Hematopoietic multipotent progenitor cell (in vitro differentiated cells): ENCODE measurements at places on chromosomes 1 and 21.

GRCh38 chr1:182149411-182149965, 88.0 kb upstream of the ZNF648 start:
- DNase-seq = peak; percentile 87

DNA sequence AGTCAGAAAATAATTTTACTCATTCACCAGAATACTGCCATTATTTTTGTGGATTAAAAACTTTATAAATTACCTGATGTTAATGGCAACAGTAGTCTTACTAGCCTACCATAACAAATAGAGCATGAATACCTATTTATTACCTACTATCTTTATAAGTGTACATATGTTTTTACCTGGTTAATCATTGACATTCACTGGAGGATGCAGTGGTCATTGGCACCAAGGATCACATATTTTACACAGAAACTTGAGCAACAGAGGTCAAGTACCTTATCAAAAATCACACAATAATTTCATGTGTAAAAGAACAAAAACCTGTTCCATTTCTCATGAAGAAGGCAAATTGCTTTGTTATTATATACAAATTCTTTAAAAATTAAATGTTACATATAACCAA, 1284.9 kb upstream of the NCAM2 start:
- no peak for DNase-seq

DNA sequence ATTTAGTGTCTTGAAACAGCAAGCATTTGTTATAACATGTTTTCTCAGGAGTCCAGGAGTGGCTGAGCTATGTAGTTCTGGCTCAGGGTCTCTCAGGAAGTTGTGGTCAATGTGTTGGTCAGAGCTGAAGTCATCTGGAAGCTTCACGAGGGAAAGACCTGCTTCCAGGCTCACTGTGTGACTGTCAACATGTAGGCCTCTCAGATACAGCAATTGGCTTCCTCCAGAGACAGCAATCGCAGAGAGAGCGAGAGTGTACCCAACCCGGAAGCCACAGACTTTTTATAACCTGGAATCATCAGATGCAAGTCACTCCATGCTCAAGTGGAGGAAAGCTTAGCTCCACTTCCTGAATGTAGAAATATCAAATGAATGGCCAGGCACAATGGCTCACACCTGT, 40.9 kb downstream of the TNFRSF9 start:
- no peak for DNase-seq

GRCh38 chr1:43255438-43256210, 14.2 kb upstream of the TMEM125 start:
- no peak for DNase-seq

- no peak for DNase-seq
Measured at GRCh38 chr1:202167708-202168415, 7.5 kb upstream of the PTPN7 start.

- no peak for DNase-seq
Measured at GRCh38 chr1:14440731-14441130, 157.8 kb upstream of the KAZN start.

DNA sequence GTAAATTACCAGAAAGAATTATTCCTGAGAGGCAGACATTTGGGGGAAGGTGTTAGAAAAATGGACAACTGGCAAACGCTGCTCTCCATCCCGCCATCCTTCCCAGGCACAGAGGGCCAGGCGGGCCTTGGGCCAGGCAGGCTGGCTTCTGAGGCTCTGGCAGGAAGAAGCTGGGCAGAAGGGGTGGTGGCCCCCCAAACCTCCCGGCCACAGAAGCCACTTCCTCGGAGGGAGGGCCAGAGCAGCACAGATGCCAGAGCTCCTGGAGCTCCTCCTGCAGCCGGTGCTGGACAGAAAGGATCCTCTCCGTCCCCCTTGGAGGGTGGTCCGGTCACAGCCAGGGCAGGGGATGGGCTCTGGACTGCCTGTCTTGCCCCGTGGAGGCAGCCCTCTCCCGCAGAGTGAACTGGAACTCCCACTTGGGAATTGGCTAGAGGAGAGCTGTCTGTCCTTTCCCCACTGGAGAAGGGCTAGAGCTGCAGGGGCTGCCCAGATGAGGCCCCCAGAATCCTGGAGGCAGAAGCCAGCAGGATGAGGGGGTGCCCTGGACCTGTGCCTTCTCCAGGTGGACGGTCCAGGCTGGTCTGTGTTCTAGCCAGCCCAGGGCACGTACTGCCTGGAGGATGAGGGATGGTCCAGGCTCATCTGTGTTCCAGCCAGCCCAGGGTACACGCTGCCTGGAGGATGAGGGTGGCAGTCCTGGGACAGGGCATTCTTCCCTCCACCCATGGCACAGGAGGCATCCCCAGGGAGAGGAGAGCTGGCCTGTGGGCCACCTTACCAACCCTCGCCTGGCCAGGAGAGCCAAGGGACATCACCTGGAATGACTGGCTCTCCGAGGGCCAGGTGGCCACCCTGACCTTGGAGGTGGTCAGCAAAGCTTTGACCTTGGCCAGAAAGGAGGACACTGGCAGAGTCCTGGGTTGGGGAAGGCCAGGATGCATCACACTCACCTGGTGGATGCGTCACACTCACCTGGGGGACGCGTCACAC, 47.4 kb upstream of the ACTRT2 start:
- DNase-seq = peak; percentile 52

DNA sequence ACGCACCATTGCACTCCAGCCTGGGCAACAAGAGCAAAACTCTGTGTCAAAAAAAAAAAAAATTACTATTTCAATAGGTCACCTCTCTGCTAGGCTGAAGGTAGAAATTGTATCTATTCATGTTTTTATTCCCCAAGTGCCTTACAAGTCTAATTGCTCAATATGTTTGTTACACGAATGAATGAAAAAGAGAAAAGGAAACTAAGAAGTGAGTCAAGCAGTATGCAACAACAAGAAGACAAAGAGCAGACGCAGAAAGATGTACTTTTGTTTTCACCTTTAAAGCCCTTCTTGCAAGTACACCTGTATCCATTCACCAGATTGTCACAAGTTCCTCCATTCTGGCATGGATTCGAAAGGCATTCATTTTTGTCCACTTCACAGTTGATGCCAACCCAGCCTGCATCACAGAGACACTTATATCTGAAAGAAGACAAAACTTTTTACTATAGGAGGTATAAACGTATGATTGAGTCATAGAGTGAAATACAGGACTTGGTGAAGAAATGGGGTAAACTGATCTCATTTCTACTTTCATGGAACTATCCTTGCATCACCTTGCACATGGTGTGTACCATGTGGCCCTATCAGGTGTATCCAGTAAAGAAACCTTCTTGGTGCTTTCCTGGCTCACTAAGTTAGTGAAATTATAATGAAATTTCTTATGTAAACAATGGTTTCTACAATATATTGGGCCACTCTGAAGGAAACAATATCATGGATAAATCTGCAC, 57.1 kb upstream of the ADAM30 start:
- no peak for DNase-seq

- no peak for DNase-seq
Measured at GRCh38 chr1:99781798-99782197, 15.4 kb upstream of the FRRS1 start.

DNA sequence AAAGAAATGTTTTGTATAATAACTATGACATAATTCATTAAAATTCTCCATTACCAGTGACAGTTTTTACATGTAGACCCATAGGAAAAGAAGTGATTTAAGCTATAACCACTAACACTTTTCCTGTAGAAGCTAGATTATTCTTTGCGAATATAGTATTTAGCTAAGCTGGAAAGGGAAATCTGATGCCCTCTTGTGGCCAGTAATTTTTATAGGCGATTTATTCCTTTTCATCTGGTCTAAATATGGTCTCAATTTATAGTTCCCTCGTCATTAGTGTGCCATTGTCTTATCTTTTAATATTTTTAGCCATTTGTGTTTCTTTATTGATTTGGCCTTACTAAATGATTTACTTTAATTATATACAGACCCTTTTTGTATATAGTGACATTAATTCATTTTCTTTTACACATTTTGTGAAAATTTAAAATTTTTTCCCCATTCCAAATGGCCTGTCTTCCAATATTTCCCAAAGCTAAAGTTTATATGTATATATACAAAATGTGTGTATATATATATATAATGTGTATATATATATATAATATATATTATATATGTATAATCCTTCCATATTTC, 26.7 kb downstream of the BTG3 start:
- DNase-seq = peak; percentile 71

DNA sequence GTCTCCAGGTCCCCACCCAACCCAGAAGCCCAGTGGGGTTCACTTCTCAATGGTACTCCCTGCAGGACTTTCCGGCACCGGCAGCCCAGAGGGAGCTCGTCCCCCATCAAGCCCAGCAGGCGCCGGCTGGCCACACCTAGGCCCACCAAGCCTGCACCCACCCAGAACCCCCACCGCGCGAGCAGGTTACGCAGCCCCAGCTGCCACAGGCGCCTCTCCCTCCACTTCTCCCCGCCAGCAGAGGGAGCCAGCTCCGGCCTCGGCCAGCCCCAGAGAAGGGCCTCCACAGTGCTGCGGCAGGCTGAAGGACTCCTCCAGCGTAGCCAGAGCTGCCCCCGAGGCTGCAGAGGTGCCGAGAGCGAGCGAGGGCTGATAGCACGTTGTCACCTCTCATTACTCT, 722.3 kb downstream of the PLA2G4A start:
- DNase-seq = no peak

DNA sequence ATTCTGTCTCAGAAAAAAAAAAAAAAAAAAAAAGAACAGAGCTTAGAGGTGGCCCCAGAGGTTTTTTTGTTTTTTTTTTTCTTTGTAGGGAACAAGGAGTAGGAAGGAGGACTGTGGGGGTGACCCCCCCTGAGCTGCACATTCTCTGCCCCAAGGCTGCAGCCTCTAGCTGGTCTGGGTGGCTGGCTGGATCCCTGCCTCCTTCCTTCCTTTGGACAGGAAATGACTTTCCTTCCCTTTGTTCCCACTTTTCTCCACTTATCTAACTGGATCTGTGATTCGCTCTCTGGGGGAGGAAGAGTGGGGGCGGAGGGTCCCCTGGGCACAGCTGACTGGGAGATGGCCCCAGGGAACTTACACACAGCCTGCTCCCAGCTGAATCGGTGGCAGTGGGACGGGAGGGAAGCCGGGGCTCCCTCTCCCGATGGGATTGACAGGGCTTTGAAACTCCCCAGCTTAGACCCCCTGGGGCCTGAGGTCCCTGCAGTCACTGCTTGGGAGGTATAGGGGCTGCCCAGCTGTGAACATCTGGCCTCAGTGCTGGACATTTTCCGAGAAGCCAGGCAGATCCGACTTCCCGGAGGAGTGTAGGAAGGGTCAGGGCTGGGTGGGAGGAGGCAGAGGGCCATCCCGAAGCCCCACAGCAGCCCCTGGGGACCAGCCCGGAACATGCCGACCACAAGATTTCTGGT, 2.1 kb downstream of the FBLIM1 start:
- no peak for DNase-seq

GRCh38 chr1:227781314-227781930, 34.1 kb upstream of the PRSS38 start:
- DNase-seq = no peak

DNA sequence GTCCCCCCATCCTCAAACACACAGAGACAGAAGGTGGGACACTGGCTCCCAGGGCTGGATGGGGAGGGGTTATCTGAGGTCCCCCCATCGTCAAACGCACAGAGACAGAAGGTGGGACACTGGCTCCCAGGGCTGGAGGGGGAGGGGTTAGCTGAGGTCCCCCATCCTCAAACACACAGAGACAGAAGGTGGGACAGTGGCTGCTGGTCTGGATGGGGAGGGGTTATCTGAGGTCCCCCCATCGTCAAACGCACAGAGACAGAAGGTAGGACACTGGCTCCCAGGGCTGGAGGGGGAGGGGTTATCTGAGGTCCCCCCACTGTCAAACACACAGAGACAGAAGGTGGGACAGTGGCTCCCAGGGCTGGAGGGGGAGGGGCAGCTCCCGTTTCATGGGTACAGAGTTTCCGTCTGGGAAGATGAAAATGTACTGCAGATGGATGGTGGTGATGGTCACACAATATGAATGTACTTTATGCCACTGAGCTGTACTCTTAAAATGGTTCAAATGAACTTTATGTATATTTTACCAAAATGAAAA, 69.2 kb downstream of the SCCPDH start:
- no peak for DNase-seq

- DNase-seq = no peak
Measured at GRCh38 chr1:36692465-36693160, 209.9 kb upstream of the CSF3R start.

DNA sequence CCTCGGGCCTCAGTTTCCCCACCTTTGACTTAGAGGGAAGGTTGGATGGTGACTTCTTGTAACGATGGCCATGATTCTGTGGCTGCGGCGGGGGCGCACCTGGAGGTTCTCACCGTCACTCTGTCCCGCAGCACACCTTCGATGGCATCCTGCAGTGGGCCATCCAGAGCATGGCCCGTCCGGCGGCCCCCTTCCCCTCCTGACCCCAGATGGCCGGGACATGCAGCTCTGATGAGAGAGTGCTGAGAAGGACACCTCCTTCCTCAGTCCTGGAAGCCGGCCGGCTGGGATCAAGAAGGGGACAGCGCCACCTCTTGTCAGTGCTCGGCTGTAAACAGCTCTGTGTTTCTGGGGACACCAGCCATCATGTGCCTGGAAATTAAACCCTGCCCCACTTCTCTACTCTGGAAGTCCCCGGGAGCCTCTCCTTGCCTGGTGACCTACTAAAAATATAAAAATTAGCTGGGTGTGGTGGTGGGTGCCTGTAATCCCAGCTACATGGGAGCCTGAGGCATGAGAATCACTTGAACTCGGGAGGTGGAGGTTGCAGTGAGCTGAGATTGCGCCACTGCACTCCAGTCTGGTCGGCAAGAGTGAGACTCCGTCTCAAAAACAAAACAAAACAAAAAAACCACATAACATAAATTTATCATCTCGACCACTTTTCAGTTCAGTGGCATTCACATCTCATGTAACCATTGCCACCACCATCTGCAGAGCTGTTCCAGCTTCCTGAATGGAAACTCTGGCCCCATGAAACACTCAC, 2.1 kb upstream of the PFKL start:
- peak; percentile 80 for DNase-seq

DNA sequence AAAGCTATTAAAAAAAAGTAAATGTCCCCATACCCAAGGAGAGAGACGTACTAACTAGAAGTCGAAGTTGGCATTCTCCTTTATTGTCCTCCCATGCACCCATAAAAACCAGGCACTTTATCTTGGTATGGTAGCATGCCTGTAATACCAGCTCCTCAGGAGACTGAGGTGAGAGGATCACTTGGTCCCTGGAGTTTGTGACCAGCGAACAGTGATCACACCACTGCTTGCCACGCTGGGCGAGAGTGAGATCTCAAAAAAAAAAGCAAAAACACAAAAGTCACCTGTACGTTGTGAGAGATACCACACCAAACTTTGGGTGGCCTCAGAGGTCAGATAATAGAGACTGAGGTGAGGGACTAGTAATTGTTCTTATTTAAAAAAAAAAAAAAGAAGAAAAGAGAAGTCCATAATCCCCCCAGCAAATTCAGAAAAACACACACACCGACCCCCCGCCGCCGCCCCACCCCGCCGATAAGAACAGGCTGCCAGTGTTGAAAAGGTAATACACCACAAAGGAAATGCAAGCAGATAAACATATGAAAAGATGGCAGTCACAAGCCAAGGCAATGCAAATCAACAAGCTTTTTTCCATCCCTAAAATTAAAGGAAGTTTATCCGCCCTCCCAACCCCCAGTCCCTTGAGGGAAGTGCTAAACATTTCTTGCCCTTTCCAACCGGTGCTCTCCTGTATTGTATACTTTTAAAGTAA, 3.6 kb downstream of the L1TD1 start:
- DNase-seq = no peak

- no peak for DNase-seq
Measured at GRCh38 chr1:204709021-204709420, 23.5 kb upstream of the LRRN2 start.
